Panc1 (cell line): ENCODE measurements at places on chromosomes 7 and 10. TPM values are rescaled to one million over a fixed set of nuclear protein-coding genes. Genes with fewer than 3 reads are reported as not detected.

The AEBP1 gene
- 0.62 TPM for total RNA-seq

- DNase-seq: no peak
Observed at GRCh38 chr10:31253237-31253636, 65.8 kb upstream of the ZEB1 start.

GRCh38 chr10:124171561-124171960, 78.2 kb upstream of the CHST15 start:
- DNase-seq: no peak

GRCh38 chr7:26567266-26567665, 275.6 kb downstream of the SNX10 start:
- DNase-seq: no peak

DNA sequence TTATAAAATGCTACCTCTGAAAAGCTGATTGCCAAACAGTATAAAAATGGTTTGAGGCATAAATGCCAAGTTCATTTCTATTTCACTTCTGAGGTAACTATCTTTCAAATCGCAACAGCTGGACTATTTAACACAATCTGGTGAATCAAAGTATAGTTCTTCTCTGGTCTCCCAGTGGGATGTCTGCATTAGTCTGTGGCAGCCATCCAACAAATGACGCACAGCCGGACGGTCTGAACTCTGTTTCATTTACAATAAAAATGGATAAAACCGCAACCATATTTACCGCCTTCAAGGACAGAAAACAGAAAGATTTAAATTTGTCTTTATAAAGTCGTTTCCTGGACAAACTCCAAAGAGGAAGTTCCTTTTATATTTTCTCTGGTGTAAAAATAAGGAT, 41.9 kb downstream of the ENO4 start:
- DNase-seq: no peak

The IL2RA gene
- 0.33 TPM for total RNA-seq

GRCh38 chr10:128018691-128019090, 107.5 kb downstream of the MKI67 start:
- no peak for DNase-seq

GRCh38 chr10:132104471-132105301, 38.9 kb downstream of the JAKMIP3 start:
- DNase-seq: no peak

GRCh38 chr7:76998285-76998589, 33.9 kb downstream of the SPDYE17 start:
- DNase-seq: no peak

The ANKRD30A gene
- not detected for total RNA-seq

DNA sequence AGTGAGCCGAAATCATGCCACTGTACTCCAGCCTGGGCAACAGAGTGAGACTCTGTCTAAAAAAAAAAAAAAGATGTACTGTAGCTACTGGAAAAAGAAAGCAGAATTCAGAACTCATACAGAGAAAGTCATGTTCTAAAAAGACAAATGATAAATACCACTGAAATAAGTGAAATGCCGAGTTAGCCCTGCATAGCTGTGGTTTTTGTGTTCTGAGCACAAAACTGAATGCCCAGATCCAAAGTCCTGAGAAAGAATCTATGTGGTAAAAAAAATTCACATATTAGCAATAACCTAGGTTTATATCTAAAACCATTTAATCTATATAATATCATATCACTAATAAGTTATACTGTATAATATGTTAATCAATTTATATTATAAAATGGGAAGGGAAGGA, 29.3 kb upstream of the HECW1 start:
- DNase-seq: no peak

The POM121C gene
- 66.6 TPM for total RNA-seq

- DNase-seq: no peak
Observed at GRCh38 chr7:1043552-1044188, 676 bp upstream of the GPR146 start.

The LRGUK gene
- total RNA-seq: 0.23 TPM

The ARL3 gene
- total RNA-seq: 20.7 TPM
